ENCODE measurements at places on chromosomes 4 and X.
A peak's percentile ranks its signal among the peaks of the same experiment; 100 is the strongest.

DNA sequence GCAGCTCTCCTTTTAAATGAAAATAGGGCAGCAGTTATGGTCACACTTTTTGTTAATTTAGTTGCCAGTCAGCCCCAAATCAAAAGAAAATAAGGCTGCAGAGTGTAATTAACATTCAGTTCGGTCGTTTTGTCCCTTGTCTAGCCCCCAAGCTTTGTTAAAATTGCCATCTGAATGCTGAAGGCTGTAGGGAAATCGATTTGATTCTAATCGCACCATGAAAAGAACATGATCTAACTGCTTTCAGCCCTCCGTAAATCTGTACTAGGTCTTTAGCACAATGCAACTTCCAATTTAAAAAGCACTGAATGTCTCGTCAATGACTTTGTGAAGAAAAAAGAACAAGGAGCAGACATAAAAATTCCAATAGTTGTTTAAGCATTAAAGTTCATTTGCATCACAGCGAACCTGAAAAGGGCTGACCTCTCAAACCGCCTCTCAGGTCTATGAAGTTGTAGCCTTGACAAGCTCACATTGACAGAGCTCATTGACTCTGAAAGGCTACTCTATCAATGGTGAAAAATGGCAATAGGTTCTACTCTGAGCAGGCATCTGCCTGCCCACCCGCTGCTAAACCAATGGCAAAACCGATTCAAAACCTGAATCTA, 48.9 kb downstream of the CHIC2 start:
- no peak for DNase-seq

DNA sequence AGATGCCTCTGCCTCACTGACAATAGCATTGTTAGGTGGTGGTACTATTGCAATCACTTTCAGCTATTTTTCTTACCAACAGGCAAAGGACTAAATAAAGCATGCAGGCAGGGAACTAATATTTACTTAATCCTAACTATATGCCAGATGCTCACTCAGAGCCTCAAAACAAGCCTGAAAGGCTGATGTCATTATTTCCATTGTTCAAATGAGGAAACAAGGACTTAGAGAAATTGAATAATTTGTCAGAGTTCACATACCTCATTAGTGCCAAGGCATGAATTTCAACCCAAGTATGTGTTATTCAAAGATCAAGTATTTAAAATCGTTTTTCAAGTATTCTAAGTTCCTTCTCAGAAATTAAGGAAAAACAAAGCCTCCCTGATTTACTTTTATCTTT, 374.9 kb upstream of the TECRL start:
- no peak for DNase-seq

DNA sequence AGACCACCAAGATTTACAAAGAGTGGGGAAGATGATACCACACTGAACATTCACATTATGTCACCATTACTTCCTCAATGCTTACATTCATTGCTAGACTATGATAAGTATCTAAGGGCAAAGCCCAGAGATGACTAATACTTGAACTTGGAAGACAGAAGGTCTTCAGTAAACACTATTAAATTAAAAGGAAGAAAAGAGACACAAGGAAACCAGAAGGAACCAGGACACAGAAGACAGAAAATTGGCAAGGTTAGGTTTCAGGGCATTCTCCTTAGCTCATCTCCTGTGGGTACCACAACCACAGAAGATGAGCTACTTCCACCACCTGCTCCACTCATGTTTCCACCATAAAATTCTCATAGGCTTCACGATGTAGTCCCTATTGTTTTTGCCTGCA, 64.9 kb downstream of the NLGN4X start:
- DNase-seq = no peak

GRCh38 chr4:70734971-70735370, 13.2 kb downstream of the RUFY3 start:
- no peak for DNase-seq

- DNase-seq = no peak
Measured at GRCh38 chr4:156188596-156188995, 234.9 kb upstream of the CTSO start.

- peak; percentile 50 for DNase-seq
Measured at GRCh38 chr4:77044461-77045150, 31.2 kb downstream of the CCNI start.

DNA sequence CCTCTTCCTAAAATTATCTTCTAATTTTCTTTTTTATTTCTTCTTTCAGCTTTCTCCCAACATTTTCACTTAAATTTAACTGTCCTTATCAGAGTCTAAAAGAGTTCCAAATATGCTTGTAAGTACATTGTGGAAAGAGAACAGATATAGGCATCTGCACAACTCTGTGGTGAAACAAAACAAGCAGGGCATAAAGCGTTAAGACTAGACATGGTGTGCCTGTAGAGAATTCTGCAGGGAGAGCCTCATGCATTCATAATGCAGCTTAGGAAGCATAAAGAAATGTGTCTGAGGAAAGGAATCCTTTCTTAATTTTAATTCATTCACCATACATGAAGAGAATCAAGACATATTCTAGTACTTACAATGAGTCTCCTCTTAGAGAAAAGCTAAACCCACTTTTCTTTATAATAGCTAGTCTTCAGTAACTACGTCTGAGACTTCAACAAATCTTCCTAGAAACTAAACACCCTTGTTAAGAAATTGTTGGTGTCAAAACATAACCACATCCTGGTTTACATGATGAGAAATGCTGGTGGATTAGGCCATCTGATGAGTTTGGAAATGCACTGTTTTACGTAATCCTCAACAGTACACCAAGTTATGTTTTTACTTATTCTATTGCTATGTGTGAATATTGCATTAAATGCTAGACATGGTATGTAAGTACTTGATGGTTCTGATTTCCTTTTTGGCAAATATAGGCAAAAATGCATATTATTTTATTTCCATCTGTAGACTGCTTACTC, 307.8 kb upstream of the GIMD1 start:
- no peak for DNase-seq

- DNase-seq = no peak
Measured at GRCh38 chr4:133316909-133317308, 167.8 kb downstream of the PCDH10 start.

- no peak for DNase-seq
Measured at GRCh38 chr4:16617435-16617834, 281.0 kb downstream of the LDB2 start.

DNA sequence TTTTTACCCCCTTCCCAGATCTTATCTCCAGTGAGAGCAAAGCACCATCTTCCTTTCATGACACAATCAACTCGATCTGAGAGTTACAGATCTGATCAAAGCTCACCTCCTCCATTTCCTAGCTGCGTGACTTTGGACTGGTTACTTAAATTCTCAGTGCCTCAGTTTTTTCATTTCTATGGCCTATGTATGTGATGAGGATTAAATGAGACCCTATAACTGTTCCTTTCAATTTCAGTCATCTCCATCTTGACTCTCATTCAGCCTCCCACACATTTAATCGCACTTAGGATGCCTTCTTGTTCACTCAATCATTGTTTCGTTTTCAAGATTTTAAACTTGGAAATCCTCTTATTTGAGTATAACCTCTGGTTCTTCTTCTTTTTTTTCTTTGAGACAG, 20.1 kb upstream of the CXCR3 start:
- DNase-seq = no peak

DNA sequence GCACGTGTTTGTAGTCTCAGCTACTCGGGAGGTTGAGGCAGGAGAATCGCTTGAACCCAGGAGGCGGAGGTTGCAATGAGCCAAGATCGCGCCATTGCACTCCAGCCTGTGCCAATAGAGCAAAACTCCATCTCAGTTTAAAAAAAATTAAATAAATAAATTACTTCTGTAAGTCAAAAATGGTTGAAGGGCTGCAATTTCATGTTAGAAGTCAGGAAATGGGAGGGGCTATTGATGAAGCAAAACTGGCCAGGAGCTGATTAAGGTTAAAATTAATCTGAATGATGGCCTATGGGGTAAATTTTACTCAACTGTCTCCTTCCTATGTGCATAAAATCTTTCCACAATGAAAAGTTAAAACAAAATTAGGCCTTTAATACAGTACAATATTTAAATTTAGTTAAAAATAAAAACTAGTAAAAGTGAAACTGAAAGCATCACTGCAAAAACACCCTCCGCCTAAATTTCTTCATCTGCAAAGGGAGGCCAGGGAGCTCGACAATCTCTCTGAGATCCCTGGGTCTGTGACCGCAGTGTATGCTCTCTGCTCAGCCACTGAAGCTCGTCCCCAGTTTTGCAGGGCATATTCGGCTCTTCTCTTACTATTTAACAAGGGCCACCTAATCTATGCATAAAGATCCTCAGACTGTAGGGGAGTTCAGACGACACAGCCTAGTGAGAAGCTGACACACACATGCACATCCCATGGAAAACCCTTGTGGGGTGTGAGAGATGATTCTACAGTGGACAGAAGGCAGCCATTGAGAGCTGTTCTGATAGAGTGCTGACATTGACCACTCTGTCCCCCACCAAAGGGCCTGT, 57.2 kb downstream of the IRF2 start:
- DNase-seq = no peak

DNA sequence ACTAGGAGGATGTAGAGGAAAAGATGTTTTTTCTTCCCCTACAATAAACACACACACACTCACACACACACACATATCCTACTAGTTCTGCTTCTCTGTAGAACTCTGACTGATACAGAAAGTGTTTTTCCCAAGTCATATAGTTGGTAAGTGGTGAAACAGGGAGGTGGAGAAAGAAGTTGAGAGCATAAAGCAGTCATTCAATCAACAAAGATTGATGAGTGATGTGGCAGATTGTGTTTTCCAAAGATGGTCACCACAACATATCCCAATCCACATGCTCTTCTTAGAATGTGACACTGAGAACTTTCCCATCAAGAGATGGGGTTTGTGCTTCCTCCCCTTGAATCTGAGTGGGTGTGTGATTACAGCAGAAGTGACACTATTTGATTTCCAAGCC, 123.4 kb upstream of the ATP6AP2 start:
- DNase-seq = no peak

DNA sequence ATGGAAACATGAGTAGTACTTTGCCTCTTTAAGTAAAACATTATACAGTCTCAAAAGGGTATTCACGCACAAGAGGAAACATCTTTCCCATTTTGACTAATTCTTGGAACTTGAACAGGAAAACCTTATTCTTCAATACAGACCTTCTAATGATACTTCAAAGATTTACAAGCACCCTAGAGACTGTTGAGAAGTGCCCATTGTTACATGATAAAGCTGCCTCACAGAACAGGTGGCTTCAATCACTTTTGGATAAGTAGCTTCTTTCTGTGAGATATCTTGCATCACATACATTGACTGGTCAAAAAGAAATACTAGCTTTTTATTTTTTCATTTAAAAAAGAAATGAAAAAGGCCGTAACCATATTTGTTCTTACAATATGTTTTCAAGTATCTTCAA, 219.4 kb downstream of the EPHA5 start:
- DNase-seq = no peak

DNA sequence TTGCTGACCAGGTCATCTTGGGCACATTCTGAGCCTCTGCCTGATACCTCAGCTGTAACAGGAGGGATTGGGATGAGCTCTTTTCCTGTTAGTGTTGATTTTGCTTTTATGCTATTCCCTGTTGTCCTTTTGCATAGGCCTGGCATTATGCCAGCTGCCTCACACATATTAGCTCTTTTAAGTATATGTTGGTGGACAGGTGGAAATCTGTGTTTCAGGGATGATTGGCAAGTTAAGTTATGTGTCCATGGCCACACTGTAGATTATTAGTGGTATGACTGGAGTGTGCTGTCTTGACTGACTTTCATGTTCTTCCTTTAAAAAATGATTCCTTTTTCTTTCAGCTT, 28.9 kb downstream of the NSD2 start:
- DNase-seq = no peak

DNA sequence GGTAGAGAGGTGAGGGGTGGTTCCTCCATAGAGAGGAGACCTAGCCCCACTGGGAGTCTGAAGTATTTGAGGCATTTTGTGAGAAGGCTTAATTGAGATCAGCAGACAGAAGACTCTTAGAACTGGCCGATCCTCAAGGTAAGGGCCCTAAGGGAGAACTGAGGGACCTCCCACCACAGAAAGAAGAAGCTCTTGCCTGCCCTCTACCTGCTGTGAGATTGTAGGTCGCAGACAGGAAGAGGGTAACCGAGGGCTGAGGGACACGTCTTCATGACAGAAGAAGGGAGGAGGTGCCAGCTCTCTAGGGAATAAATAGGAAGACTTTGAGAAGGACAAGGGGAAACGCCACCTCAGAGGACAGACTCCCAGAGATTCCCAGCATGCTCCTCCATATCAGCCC, 24.1 kb upstream of the MAGEC1 start:
- DNase-seq = no peak

DNA sequence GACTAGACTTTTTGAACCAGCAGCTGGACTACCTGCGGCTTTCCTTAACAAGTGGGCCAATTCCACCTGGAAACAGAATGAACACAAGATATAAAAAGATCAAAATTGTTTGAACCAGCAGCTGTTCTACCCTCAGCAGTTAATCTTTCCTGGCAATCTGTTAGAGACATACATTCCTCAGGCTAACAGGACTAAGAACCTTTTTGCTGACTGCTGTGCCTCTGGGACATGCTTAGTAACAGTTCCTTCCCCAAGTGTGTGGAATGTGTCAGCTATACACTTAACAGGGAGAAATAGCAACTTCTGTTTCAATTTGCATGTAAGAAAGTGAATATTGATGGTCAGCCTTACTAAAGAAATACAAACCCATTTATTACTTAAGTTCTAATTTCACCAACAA, 554.4 kb downstream of the ARAP2 start:
- DNase-seq = no peak

- DNase-seq = no peak
Measured at GRCh38 chrX:1506916-1507315, 30.1 kb downstream of the P2RY8 start.

- DNase-seq = no peak
Measured at GRCh38 chrX:45850775-45851433, 650.2 kb upstream of the DIPK2B start.

GRCh38 chr4:59938166-59938565, 1262.0 kb upstream of the ADGRL3 start:
- DNase-seq = no peak

DNA sequence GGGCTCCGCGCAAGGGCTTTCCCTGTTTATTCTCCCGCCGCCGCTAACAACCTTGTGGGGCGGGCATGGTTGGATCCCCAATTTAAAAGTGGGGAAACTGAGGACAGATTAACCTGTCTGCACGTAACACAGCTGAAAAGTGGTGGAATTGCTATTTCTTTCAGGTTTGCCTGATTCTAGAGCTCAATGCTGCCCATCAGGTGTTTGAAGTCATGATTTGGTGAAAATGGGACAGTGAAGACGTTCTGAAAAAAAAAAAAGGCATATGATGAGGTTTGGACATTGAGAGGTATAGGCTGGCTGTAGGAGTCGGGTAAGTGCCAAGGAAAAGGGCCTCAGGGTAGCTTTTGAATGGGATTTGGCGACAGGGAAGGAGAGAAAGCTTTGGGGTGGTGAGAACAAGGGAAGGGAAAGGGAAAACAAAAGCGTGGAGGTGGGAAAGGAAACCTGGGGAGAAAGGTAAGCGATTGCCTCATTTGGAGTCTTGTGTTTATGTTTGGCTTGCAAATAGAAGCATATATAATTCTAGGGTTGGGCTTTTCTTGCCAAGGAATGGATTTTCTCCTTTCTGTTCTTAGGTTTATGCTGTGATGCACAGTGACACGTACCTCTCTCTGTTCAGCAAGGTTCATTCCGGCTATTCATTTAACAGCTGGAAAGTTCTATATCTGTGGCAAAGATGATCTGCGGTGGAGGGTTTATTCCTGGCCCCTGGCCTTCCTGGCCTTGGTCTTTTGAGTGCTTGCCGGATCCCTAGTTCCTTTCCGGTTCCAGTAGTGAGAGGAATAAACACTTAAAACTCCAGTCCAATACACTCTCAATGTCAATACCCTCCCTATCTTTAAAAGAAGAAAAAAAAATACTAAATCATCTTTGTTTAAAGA, 2.4 kb upstream of the STIM2 start:
- no peak for DNase-seq

Data from hippocampal formation (tissue), 2 donors.